ENCODE measurements at places on chromosomes 6 and 20. TPM values are rescaled to one million over a fixed set of nuclear protein-coding genes. Genes with fewer than 3 reads are reported as not detected.
A peak's percentile ranks its signal among the peaks of the same experiment; 100 is the strongest.

GRCh38 chr6:11426571-11426970 is 111.0 kb upstream of the TMEM170B start:
- DNase-seq, result no peak

- DNase-seq, result no peak
These were observed 40.1 kb downstream of the PHACTR3 start for GRCh38 chr20:59644371-59644939.

DNA sequence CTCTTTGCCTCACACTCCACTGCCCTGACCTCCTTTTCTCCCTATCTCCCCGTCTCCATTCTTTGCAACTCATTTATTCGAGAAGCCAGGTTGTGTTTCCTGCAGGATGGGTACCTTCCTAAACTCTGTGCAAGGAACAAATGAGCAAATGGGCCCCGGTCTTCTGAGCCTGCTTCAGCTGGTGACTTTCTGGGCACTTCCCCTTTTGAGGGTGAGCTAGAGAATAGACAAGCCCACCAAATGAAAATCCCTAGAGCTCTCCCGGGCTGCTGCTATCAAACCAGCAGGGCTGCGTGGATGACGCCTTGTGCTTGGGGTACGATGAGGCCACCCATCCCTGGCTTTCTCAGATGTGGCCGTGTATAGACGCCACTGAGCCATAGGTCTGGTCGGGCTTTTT is 91.0 kb upstream of the FOXA2 start:
- no peak for DNase-seq

DNA sequence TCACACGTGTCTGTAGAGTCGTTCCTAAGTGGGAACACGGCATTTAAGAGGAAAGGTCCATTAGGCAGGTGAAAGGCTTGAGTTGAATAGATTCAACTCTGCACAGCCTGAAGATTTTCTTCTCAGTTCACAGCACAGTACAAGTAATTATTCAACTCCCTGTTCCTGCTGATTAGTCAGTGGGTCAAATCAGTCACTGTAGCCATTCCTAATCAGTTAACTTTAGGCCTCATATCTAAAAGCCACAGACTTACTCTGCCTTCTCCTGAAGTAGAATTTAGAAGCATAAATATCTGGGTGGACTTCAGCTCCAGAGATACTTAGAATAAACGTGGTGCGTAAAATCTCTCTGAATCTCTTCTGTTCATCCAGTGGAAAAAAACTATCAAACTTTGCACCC is 872.4 kb downstream of the C6orf118 start:
- no peak for DNase-seq

GRCh38 chr20:40323361-40323794 is 365.7 kb downstream of the MAFB start:
- no peak for DNase-seq

DNA sequence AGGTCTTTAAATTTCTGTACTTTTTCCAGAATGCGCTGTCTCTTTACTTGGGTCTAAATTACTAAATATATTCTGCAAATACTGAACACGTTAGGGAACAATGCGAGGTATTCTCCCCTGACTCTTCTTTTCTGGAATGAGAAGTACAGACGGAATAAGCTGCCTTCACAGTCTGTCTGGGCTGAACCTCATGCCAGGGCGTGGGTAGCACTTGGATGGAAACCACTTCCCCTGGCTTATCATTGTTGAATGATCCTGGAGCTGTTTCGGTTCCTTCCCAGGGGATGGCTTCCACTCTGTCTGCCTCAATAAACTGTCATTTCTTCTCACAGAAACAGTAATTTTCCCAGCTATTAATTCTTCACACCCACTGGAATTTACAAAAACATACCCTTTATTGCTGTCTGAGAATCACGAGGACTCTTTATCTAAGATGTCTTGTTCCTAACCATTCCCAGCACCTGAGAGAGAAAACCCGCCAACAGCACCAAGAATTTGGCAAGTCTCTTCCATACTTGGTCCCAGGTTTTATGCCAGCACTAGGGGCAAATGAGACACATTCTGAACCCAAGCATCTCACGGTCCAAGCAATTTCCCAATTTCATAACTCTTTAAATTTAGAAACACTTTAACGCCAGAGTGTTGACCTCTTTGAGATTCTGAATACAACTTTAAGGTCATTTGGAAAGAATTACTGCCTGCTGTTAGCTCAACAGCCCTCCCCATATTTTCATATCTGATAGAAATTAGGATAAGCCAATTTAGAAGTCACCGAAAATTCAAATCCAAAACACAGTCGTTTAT is 43.2 kb upstream of the ADGRF5 start:
- no peak for DNase-seq

GRCh38 chr6:154057098-154057497 is 18.1 kb downstream of the OPRM1 start:
- no peak for DNase-seq

GRCh38 chr6:43635387-43636307 is at the start of gene MAD2L1BP:
Gene MAD2L1BP, plus strand, starts transcription at chr6:43635840. Its CDS starts 36 bp downstream, at chr6:43635876.
- peak; percentile 93 for DNase-seq

GRCh38 chr6:53898026-53898795 is 103.4 kb downstream of the LRRC1 start:
- DNase-seq, result no peak

DNA sequence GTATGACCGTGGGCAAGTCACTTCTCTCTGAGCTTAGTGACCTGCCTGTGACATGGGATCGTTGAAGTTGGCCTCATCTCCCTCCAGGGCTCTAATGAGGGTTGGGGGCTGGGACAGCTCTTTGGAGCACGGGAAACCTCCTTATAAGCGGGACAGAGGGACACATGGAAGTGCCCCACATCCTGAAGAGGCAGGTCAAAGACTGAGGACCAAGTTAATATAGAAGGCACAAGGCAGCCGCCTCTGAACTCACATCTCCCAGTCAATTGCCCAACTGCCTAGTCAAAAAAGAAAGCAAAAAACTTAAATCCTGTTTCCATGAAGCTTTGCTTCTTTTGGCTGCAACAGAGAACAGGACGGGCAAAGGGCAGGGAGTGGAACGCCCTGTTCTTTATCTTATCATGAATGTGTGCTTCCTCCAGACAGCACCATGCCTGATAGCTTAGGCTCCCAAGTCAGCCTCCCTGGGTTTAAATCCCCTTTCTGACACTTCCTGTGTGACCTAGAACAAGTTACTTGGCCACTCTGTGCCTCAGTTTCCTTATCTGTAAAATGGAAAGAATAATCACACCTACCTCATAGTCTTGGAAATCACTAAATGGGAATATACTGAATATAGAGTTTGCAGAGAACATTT is 27.1 kb downstream of the LBP start:
- no peak for DNase-seq

DNA sequence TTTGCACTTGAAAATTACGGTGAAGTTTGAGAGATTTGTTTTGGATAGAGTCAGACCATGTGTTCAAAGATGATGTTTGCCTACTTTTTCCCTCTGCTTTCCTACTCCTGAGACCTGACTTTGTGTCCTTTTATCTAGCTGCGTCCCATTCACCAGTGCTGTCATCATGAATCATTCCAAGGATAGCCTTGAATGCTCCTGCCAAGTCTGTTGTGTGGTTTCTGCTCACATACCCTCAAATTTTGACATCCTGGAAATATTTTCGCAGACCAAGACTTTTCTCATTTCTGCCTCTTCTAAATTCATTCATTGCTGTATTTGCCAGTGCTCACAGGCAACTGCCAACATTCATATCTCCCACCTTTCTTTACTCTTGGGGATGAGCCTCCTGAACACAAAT is 175.9 kb upstream of the SCGN start:
- DNase-seq, result no peak

- no peak for DNase-seq
These were observed 318.5 kb upstream of the JARID2 start for GRCh38 chr6:14927398-14927797.

- no peak for DNase-seq
These were observed 213.7 kb upstream of the SGK1 start for GRCh38 chr6:134531611-134532010.

DNA sequence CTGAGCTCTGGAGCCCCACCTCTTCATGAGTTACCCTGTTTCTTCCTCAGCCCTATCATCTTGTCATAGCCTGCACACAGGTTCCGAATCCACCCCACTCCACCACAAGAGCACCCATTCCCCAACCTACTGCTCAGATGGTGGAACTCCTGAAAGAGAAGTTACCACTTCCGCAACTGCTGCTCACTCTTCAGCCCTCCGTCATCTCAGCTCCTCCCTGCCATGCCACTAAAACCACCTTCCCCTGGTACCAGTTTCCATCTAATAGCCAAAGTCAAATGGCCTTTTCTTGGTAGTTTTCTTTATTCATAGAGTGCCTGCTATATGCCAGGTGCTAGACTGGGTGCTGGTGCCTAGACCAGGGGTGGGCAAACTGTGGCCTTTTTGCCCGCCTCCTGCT is 3.9 kb downstream of the RAB22A start:
- DNase-seq, result peak; percentile 32

DNA sequence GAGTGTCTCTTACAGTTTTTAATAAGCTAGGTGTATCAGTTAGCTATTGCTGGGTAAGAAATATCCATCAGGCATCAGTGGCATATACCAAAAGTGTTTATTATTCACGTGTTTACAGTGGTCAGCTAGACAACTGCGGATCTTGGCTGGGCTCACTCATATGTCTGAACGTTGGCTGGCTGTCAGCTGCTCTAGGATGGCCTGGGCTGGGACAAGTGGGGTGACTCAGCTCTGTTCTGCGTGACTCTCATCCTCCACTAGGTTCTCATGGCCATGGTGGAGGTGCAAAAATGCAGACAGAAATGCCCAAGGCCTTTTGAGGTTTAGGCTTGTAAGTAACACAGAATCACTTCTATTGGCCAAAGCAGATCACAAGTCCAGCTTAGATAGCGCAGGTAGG is 22.0 kb downstream of the ZNF341 start:
- DNase-seq, result no peak

GRCh38 chr20:50688256-50688975 is 2.9 kb downstream of the RIPOR3 start:
- no peak for DNase-seq

- no peak for DNase-seq
These were observed 8.0 kb upstream of the NKX2-2 start for GRCh38 chr20:21521596-21522480.

GRCh38 chr20:17635332-17636244 is 46.5 kb downstream of the RRBP1 start:
- DNase-seq, result no peak

GRCh38 chr6:113857556-113858479 is 673 bp downstream of the MARCKS start:
- DNase-seq, result peak; percentile 31

GRCh38 chr6:156559162-156559690 is 218.0 kb upstream of the ARID1B start:
- no peak for DNase-seq

GRCh38 chr6:128491610-128492206 is 28.7 kb downstream of the PTPRK start:
- DNase-seq, result no peak

Gene CGA
- total RNA-seq, result not detected

Gene IL17A
- total RNA-seq, result 11.9 TPM

Gene E2F3
- 17.3 TPM for total RNA-seq

Gene PAK5
- not detected for total RNA-seq

Gene GPR6
- total RNA-seq, result not detected

Gene MROH8
- total RNA-seq, result 4.5 TPM

Gene C20orf204
- 2.3 TPM for total RNA-seq

Gene HECA
- 51.6 TPM for total RNA-seq

Gene KCNK16
- not detected for total RNA-seq

Gene HDGFL1
- not detected for total RNA-seq

Gene TNFRSF6B
- total RNA-seq, result 0.21 TPM

Gene TNXB
- total RNA-seq, result 3.8 TPM

Gene CRISP2
- total RNA-seq, result not detected

Gene NRSN1
- not detected for total RNA-seq

Gene MCM9
- total RNA-seq, result 17.2 TPM

Gene ATP6V1G2
- total RNA-seq, result 2.1 TPM

Data from activated CD4-positive, alpha-beta T cell treated with anti-CD3 and anti-CD28 coated beads for 36 hours (primary cell).